Testis (tissue), 5 donors: ENCODE measurements at places on chromosomes 16 and 17.

DNA sequence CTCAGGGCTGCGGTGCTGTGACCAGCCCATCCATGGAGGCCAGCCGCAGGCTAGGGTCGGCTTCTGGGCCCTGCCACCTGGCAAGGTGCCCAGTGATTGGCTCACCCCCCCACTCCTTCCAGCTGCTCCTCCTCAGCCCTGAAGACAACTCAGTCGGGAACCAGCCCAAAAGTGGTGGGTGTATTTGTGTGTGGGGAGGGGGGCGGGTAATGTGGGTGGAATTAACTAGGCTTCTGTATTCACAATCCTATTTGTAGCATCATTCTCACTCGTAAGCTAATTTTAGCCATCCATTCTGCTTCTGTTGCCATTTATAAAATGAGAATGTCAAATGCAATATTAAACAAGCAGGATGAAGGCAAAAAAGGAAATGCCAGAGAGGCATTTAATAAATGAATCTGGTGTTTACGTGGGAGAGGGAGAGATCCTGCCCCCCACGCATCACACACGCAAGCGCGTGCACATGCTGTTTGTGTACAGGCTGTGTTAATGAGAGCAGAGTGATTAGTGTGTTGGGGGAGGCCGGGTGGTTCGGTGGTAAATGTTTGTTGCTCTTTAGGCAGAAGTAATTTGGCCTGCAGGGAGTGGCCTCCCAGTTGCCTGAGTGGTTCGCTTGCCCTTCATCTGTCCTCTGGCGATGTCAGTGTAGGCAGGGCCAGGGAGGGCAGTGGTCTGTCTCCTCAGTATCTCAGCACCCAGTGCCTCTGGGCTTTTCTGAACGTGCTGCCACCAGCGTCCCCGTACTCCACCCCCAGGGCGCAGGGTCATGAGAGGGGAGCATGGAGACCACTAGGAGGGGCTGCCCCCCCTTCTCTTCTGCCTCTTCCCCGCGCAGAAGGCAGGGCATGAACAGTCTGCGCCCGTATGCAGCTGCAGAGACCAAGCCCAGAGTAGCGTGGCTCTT, 140.1 kb downstream of the CCDC182 start:
- H3K27ac ChIP-seq: peak overlapping the region; percentile 72
- peaks cover 34% of the 10 kb centered on the region for H3K4me1 ChIP-seq
- no peak overlapping the region for H3K4me3 ChIP-seq
- no peaks in the 10 kb centered on the region for H3K36me3 ChIP-seq
- no peaks in the 10 kb centered on the region for H3K27me3 ChIP-seq

DNA sequence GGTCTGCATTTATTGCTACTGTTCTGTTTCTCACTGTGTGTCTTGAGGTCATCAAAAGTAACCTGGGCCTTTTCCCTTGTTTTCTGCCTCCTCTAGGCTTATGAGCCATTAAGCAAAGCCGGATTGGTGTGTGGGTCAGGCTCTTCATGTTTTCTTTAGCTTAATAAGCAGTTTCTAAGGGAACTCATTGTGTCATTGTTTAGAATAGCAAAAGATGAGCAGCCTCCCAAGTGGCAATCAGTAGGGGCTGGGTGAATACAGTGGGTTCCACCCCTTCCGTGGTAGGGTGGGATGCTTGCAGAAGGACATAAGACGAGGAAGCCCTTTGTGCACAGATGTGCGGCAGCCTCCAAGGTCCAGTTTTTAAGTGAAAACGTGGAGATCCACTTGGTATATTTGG, 34.5 kb downstream of the ABCC1 start:
- peaks cover 10% of the 10 kb centered on the region for H3K4me1 ChIP-seq
- H3K27ac ChIP-seq: no peak overlapping the region
- H3K4me3 ChIP-seq: no peak overlapping the region
- no peaks in the 10 kb centered on the region for H3K36me3 ChIP-seq
- no peak for DNase-seq

DNA sequence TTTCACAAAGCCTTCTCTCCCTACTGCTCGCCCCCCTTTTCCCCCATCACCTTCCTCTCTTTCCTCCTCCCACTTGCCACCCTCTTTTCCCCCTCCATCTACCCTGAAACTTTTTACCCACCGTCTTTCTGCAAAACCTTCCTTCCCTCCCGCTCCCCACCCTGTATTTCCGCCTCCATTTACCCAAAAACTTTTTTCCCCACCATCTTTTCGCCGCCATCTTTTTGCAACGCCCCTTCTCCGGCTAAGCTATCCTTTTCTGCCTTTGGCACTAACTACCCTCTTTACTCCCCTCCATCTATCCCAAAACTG, 205.2 kb upstream of the WSB1 start:
- H3K27me3 ChIP-seq: no peaks in the 10 kb centered on the region
- H3K4me1 ChIP-seq: no peaks in the 10 kb centered on the region
- no peak for DNase-seq

DNA sequence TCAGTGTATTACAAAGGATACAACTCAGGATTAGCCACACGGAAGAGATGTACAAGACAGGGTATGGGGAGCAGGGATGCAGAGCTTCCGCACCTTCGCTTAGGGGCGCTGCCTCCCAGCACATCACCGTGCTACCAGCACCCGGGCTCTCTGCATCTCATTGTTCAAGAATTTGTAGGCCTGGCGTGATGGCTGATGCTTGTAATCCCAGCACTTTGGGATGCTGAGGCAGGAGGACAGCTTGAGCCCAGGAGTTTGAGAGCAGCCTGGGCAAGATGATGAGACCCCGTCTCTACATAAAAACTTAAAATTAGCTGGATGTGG, 43.2 kb downstream of the RAB11FIP4 start:
- H3K27ac ChIP-seq: no peak overlapping the region
- H3K27me3 ChIP-seq: no peaks in the 10 kb centered on the region
- H3K36me3 ChIP-seq: no peaks in the 10 kb centered on the region
- no peaks in the 10 kb centered on the region for H3K4me1 ChIP-seq
- DNase-seq: no peak

DNA sequence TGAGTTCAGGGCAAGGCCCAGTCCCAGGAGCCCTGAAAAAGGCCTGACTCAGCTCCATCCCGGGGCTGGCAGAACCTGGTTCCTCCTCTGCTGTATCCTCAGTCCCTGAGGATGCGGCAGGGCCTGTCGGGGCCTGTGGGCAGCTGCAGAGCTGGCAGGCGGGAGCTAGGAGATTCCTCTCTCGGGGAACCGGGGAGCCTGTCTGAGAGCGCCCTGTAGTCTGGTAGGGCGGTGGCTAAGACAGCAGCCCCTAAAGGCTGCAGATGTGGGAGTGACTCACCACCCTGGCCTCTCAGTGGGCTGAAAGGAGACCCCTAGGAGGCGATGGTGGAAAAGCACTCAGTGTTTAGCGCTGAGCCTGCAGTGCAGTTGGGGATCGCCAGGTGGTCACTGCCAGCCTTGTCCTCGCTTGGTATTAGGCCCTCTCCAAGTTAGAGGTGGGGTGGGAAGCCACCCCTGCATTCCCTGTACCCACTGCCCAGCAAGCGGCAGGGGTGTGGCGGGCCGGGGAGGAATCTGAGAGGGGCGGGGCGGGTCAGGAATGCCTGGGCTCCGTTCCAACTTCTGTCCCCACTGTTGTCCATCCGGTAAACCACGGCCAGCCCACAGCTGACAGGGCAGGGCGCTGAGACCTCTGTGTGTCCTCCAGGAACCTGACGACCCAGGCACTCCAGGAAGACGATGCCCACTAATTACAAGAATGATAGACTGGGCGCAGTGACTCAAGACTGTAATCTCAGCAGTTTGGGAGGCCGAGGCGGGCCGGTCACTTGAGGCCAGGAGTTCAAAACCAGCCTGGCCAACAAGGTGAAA, 29.5 kb upstream of the CDH1 start:
- peak; percentile 28 for DNase-seq
- no peaks in the 10 kb centered on the region for H3K27me3 ChIP-seq
- H3K4me3 ChIP-seq: no peak overlapping the region
- H3K4me1 ChIP-seq: no peaks in the 10 kb centered on the region

DNA sequence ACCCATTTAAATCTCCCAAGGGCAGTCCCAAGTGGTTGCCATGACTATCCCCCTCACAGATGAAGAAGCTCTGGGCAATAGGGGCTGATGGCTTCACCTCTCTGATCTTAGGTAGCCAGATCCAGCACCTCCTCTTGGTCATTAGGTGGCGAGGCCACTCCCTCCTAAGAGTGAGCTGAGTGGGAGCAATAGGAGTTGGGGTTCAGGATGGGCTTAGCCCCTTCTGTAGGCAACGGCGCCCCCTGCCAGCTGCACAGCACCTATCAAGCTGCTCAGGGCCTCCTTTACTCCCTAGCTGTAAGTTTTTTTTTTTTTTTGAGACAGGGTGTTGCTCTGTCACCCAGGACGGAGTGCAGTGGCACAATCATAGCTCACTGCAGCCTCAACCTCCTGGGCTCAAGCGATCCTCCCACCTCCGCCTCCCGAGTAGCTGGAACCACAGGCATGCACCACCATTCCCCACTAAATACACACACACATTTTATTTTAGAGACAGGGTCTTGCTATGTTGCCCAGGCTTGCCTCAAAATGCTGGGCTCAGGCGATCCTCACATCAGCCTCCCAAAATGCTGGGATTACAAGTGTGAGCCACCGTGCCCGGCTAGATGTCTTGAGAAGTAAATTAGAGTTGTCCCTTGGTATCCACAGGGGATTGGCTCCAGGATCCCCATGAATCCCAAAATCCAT, 3.5 kb upstream of the RRAD start:
- no peak overlapping the region for H3K4me3 ChIP-seq
- peak; percentile 50 for DNase-seq
- peaks cover 21% of the 10 kb centered on the region for H3K4me1 ChIP-seq
- H3K27ac ChIP-seq: no peak overlapping the region
- no peaks in the 10 kb centered on the region for H3K36me3 ChIP-seq

GRCh38 chr16:30882429-30883310, 11.2 kb downstream of the BCL7C start:
- H3K27ac ChIP-seq: no peak overlapping the region
- H3K36me3 ChIP-seq: no peaks in the 10 kb centered on the region
- peaks cover 5% of the 10 kb centered on the region for H3K4me1 ChIP-seq
- DNase-seq: no peak
- H3K4me3 ChIP-seq: no peak overlapping the region
- H3K27me3 ChIP-seq: no peaks in the 10 kb centered on the region

GRCh38 chr17:81147701-81148100, 17.6 kb upstream of the PVALEF start:
- no peak for DNase-seq
- no peak overlapping the region for H3K4me3 ChIP-seq
- no peaks in the 10 kb centered on the region for H3K27me3 ChIP-seq

DNA sequence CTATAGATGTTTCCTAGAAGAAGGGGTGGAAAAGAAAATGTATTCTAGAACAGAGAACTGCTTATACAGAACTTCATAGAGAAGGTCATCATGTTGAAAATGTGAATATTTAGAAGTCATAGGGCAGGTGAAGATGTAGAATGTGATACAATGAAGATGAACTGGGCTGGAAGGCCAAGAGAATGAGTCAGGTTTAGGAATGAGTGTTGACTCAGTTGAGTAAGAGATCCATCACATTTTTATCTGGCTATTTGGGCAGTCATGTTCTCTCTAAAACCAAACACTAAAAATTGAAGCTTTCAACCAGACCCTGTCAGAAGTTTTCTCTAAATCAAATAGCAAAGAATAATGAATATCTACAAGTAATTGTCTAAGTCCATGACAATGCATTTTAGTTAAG, 660.5 kb downstream of the KCNJ2 start:
- no peaks in the 10 kb centered on the region for H3K36me3 ChIP-seq
- no peak overlapping the region for H3K4me3 ChIP-seq
- H3K27me3 ChIP-seq: no peaks in the 10 kb centered on the region
- H3K27ac ChIP-seq: no peak overlapping the region
- H3K4me1 ChIP-seq: no peaks in the 10 kb centered on the region

DNA sequence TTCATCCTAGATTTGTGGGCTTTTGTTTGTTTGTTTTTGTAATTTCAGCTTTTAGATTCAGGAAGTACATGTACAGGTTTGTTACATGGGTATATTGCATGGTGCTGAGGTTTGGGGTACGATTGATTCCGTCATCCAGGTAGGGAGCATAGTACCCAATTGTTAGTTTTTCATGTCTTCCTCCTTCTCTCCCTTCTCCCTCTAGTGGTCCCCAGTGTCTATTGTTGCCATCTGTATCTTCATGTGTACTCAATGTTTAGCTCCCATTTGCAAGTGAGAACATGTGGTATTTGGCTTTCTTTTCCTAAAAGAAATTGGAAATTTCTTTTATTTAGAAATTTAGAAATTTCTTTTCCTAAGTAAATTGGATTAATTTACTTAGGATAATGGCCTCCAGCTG, 37.1 kb upstream of the BCAS3 start:
- H3K36me3 ChIP-seq: no peaks in the 10 kb centered on the region
- DNase-seq: no peak
- H3K27ac ChIP-seq: no peak overlapping the region

- DNase-seq: peak; percentile 57
- peak overlapping the region; percentile 69 for H3K4me3 ChIP-seq
- H3K27ac ChIP-seq: peak overlapping the region; percentile 91
- no peaks in the 10 kb centered on the region for H3K36me3 ChIP-seq
- no peaks in the 10 kb centered on the region for H3K27me3 ChIP-seq
- peaks cover 16% of the 10 kb centered on the region for H3K4me1 ChIP-seq
Measured at GRCh38 chr17:42287305-42287976, 857 bp upstream of the STAT5A start.

GRCh38 chr16:83701494-83701893, 106.3 kb upstream of the HSBP1 start:
- DNase-seq: peak; percentile 48
- no peaks in the 10 kb centered on the region for H3K36me3 ChIP-seq
- no peaks in the 10 kb centered on the region for H3K4me1 ChIP-seq

- no peaks in the 10 kb centered on the region for H3K36me3 ChIP-seq
- peaks cover 9% of the 10 kb centered on the region for H3K4me1 ChIP-seq
- H3K27ac ChIP-seq: no peak overlapping the region
- H3K27me3 ChIP-seq: no peaks in the 10 kb centered on the region
Measured at GRCh38 chr16:56961386-56961785, 364 bp upstream of the CETP start.

DNA sequence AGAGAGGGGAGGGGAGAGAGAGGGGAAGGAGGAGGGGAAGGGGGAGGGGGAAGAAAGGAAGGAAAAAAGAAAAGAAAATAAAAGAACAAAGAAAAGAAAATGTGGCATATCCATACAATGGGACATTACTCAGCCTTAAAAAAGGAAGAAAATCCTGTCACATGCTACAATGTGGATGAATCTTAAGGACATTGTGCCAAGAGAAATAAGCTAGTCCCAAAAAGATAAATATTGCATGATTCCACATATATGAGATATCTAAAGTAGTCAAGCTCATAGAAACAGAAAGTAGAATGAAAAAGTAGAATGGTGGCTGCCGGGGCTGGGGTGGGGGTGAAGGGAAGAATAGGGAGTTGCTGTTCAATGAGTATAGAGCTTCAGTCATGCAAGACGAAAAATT, 40.4 kb downstream of the CNGB1 start:
- H3K4me1 ChIP-seq: no peaks in the 10 kb centered on the region
- no peak overlapping the region for H3K27ac ChIP-seq
- no peaks in the 10 kb centered on the region for H3K36me3 ChIP-seq
- no peak overlapping the region for H3K4me3 ChIP-seq
